CD8-positive, alpha-beta memory T cell (primary cell): ENCODE measurements at places on chromosomes 11 and 22.
A peak's percentile ranks its signal among the peaks of the same experiment; 100 is the strongest.

GRCh38 chr11:86999859-87000753 is 37.6 kb upstream of the TMEM135 start:
- no peak for DNase-seq

GRCh38 chr11:72771507-72771906 is 19.3 kb upstream of the ARAP1 start:
- DNase-seq = no peak

DNA sequence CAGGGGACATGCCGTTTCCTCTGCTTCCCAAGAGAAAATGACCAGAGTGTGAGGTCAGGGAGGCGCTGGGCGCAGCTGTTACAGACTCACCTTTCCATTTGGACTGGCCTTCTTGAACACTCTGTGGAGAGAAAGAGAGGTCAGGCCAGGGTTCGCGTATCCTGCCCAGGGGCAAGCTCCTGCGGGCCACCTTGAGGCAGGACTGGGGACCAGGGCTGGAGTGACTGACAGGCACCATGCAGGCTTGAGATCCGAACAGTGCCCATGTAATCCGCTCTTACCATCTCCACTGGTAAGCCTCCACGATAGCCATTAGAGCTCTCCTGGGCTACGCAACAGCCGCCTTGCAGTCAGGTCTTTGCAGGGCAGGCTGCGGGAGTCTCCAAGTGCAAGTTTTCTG is 49.3 kb downstream of the TPBGL start:
- no peak for DNase-seq

- no peak for DNase-seq
These were observed 51.0 kb downstream of the MTNR1B start for GRCh38 chr11:93020248-93021046.

DNA sequence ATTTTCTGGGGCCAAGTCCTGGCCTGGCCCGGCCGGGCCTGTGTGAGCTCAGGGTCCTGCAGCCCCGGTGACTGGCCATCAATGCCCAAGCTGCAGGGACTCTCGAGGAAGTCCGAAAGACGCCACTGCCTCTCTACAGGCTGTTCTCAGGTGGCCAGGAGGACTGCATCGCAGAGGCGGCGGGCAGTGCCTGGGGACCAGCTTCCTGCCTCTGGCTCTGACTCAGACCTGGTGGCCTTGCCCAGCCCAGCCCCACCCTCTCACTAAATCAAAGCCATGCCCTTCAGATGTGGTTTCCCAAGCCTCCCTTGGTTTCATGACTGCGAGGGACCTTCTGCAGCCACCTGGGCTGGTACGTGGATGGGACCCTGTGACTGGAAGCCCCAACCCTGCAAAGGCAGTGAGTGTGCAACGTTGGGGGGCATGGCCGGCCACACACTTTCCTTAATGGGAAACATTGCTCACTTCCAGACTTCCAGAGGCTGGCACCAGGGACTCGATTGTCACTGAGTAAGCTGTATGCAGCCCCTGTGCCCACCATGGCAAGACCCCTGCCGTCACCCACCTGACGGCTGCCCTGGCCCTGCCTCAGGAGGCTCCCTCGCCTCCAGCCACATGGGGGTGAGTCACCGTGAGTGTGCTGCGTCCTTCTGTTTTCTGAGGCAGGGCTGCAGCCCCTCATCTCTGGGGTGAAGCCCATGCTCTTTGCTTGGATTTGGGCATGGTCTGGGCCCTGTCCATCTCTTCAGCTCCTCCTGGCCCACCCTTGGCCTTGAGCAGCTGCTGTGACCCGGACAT is 6.0 kb upstream of the FGF3 start:
- no peak for DNase-seq

DNA sequence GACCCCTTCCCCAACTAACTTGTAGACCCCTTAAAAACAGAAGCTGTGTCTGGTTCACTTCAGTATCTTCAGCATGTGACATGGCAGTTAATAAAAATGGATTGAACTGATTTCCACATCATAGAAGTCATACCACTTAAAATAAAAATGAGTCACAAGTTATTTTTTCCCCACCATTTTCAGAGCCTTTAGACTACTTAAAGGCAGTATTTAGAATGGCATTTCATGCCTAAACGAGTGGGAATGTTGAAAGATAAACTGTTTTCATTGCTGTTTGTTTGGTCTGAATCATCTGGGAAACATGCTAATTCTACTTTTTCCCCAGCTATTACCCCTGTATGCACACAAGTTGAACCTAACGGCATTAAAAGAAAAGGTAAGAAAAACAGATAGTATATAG is 324.0 kb downstream of the RAB38 start:
- no peak for DNase-seq

GRCh38 chr11:45828996-45829395 is 18.3 kb upstream of the CRY2 start:
- DNase-seq = no peak

DNA sequence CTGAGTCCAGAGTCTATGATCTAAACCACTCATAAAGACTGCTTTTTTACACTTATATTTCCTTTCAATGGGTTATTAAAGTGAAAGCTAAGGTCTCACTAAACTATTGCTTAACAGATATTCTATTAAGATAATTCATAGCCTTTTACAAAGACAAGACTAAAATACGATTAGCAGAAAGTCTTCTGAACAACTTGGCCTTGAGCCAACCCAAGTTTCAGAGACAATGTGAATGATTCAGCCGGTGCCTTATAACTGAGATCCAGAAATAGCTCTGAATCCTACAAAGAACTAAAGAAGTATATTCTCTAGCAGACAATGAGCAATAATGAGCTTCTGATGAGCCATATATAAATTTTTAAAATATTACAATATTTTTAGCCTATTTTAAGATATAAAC is 41.5 kb upstream of the CARD18 start:
- DNase-seq = no peak

DNA sequence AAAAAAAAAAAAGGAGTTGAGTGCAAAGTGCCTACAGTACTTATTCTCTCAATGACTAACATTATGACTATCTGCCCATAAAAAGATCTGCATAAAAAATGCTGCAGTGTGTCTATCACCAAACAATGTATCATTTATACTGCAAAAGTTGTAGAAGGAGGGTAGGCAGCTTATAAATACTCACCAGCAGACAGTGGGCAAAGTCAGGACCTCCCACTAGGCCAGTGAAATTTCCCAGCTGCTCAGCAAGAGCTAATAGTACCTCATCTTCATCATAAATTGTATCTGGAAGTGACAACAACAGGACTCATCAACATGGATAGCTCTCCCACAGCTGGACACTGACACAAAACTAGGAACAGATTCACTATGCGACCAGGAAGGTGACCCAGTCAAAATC is 1.6 kb downstream of the PPP2R1B start:
- DNase-seq = no peak

GRCh38 chr11:72595292-72595684 is 78.9 kb downstream of the PDE2A start:
- DNase-seq = no peak

DNA sequence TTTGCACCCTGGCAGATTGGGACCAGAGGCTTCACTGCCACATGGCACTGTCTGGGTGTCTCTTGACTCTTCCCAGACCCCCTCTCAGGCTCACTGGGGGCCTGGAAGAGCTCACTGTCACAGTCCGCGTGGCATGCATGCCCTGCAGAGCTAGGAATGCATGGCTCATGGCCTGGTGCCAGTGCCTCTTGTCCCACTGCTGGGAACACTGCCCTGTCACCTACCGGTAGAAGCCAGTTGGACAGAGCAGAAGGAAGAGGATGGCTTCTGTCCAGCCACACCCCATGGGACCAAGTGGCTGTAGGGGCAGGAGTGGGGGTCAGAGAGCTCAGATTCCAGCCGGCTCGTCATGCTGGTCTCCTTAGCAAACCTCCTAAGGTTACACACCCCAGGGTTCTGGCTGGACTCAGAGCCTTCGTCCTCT is 29.7 kb downstream of the MB start:
- no peak for DNase-seq

DNA sequence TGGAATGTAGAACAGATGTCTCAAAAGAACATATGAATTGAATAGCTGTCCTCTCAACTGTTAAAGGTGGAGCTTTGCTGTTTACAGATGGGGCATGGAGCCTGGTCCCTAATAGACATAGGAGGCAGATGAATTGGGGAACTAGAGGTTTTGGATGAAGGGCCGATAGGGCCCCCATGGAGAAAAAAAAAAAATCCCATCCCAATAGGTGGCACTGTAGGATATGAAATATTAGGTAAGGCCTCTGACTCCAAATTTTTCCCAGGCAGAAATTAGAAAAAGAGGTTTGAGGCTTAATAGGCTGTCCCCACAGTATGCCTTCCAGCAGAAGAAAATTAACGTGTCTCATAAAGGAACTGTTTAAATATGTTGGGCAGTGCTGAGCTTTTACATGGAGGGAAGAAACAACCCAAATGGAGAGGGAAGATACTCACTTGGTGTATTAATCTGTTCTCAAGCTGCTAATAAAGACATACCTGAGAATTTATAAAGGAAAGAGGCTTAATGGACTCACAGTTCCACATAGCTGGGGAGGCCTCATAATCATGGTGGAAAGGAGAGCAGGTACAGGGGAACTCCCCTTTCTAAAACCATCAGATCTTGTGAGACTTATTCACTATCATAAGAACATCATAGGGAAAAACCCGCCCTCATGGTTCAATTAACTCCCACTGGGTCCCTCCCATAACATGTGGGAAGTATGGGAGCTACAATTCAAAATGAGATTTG is 30.1 kb upstream of the TMEM45B start:
- no peak for DNase-seq

DNA sequence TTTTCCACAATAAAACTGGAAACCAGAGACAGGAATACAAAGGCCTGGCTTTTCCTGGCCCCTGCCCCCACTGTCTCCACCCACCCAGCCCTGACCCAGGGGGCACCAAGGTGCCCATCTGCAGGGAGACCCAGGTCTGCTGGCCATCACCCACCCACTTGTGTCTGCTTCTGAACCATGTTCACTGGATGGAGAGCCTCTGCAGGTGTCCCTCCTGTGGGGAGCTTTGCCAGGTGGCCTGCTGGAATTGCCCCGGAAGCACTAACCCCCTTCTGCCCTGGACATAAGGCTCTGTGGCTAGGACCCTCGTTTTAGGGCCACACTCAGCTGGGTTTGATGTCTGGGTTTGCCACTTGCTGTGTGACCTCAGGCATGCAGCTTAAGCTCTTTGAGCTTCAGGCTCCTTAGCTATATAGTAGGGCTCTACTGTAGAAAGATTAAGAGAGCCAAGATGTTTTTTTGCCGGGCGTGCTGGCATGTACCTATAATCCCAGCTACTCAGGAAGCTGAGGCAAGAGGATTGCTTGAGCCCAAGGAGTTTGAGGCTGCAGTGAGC is 3.9 kb downstream of the SCARF2 start:
- no peak for DNase-seq

GRCh38 chr11:122676638-122677037 is 21.1 kb downstream of the UBASH3B start:
- DNase-seq = no peak

GRCh38 chr11:115585361-115586024 is 81.3 kb upstream of the CADM1 start:
- no peak for DNase-seq

- no peak for DNase-seq
These were observed 1049.7 kb upstream of the RAG2 start for GRCh38 chr11:37647767-37648166.

GRCh38 chr11:125258291-125259032 is 93.9 kb downstream of the PKNOX2 start:
- no peak for DNase-seq

DNA sequence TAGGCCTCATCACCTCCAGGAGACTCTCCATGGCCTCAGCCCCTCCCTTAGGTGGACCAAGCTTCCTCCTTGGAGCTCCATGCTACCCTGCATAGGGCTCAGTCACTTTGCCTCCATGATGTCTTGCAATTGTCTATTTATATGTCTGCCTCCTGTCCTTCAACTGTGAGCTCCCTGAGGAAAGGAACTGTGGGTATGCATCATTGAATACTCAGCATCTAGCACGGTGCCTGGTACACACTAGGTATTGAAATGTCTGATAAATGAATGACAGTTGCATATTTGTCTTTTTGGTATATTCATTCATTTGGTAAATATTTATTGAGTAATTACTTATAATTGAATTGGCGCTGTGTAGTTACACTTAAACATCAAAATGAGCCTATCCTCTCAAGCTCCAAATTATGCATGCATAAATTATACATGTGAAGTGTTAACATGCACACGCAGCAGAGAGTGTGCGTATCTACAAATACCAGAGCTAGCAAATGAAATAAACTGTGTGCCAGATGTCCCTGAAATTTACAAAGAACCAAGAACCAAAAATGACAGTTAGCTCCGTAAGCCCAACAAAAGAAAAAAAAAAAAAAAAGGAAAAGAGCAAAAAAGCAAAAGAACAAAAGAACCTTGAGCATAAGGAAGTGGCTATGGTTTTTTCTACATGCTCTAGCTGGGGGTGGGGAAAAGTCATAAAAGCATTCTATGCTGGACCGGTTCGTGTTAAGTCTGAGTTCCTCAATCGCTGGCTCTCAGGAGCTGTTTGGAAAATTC is 25.2 kb downstream of the GRAP2 start:
- peak; percentile 76 for DNase-seq

DNA sequence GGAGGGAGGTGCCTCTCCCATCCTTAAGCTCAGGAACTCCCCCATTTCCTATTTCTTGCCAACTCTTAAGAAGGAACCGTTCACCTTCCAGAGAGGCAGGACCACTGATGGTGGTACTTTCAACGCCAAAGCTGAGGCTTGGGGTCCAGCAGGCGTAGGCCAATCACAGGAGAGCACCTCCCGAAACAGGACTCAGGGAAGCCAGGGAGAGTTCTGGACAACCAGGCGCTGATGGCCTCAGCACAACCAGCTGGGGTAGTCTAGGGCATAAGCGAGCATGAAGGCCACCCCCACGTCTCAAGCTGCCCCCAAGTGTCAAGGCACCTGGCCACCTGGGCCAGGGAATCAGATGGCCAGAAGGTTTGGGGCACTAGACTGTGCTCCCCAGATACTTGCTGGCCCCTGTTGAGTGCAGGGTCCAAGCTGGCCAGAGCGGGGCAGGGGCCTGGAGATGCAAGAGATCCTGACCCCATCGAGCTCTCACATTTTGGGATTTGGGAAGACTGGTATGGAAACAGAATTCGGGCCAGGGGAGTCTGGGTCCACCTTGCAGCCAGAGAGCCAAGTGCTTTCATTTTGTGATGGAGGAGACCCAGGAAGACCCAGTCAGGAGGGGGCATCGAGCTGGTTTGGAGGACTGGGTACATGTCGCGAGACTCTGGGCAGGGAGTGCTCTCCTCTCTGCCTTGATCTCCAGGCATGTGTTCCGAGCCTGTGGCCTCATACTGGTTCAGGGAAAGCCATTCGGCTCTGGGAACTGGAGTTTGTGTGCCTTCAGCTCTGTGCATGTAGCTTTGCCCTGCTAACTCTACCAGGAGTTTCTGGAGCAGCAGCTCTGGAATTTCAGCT is 926 bp downstream of the CD6 start:
- DNase-seq = peak; percentile 51
